ENCODE measurements at places on chromosomes 3 and 15. TPM values are rescaled to one million over a fixed set of nuclear protein-coding genes. Genes with fewer than 3 reads are reported as not detected.

DNA sequence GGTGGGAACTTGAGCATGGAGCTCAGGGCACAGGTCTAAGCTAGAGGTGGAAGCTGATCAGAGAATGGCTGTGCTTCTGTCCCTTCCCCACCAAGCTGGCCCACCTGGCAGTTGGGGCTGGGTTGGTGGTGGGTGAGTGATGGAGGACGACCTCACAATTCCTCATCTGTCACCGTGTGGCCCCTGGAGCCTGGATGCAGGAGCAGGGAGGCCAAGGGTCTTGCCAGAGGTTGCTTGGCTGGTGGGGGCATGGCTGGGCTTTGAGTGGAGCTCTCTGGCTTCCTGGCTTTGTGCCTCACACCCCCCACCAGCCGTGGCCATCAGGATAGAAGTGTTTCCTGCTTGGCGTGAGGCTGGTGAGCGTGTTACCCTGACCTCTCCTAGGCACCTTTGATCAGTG, 36.0 kb downstream of the FBLN2 start:
- H3K4me1 ChIP-seq = peaks cover 20% of the 10 kb centered on the region
- no peaks in the 10 kb centered on the region for H3K36me3 ChIP-seq
- H3K4me3 ChIP-seq = no peak overlapping the region
- H3K27ac ChIP-seq = peak overlapping the region; percentile 70

GRCh38 chr3:164479406-164479805, 598.9 kb downstream of the SI start:
- DNase-seq = no peak
- no peak overlapping the region for H3K4me3 ChIP-seq

The PLSCR2 gene
- total RNA-seq = 0.31 TPM

The EBLN2 gene
- 8.9 TPM for total RNA-seq

- no peaks in the 10 kb centered on the region for H3K4me1 ChIP-seq
- peaks cover 36% of the 10 kb centered on the region for H3K36me3 ChIP-seq
- H3K27ac ChIP-seq = peak overlapping the region; percentile 18
- no peaks in the 10 kb centered on the region for H3K27me3 ChIP-seq
- no peak overlapping the region for H3K4me3 ChIP-seq
Measured at GRCh38 chr15:25709437-25710159, 153.5 kb downstream of the ATP10A start.

DNA sequence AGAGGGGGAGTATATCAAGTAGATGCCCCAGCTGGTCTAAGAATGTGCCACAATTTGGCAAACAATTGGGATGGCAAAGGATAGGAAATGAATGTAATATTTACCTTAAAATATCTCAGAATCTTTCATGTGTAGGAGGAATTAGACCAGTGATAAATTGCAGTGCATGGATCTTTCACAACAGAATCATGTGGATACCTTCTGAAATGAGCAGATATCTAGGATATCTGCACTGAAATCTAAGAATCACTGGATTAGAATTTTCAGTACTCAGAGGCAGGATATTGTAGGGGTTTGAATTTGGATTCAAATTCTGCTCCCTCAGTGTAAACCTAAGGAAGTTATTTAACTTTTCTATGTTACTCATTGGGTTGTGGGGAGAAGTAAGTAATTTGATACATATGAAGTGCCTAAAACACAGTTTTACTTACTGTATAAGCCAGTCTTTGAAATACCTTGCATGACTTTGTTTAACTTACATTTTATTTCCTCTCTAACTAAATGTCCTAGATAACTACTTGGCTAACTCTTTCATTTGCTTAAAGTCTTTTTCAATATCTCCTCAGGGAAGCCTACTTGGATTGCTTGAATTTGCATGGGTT, 8.8 kb downstream of the IL1RAP start:
- peaks cover 2% of the 10 kb centered on the region for H3K4me1 ChIP-seq
- no peak overlapping the region for H3K27ac ChIP-seq
- no peak for DNase-seq

DNA sequence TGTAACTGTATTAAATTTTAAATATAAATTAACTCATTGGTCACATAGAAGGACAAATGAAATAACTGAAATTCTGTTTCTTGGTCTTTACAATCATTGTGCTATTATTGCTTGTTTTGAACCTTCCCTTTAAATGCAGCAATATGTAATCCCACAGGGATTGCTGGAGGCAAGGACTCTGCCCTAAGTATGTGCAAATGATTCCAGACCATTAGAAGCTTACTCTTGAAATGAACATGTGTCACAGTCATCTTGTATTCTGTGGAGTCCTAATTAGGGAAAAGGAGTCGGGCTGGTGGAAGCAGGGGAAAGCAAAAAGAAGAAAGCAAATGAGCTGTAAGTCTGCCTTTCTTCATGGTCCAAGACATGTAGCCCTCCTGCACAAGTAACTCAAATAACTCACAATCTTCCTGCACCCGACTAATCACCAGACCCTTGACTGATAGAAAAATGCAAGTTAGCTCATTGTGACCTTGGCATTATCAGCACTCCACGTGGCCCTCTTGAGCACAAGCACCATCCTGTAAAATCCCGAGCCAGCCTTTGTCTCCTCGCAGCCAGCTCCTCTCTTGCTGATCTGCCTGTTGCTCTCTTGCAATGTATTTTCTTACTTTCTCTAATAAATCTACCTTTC, 2.3 kb upstream of the TMPRSS7 start:
- no peaks in the 10 kb centered on the region for H3K27me3 ChIP-seq
- no peaks in the 10 kb centered on the region for H3K4me1 ChIP-seq
- no peak overlapping the region for H3K27ac ChIP-seq
- no peaks in the 10 kb centered on the region for H3K36me3 ChIP-seq
- no peak for DNase-seq

The GOLGA8M gene
- total RNA-seq = 10.3 TPM

The XCR1 gene
- not detected for total RNA-seq

DNA sequence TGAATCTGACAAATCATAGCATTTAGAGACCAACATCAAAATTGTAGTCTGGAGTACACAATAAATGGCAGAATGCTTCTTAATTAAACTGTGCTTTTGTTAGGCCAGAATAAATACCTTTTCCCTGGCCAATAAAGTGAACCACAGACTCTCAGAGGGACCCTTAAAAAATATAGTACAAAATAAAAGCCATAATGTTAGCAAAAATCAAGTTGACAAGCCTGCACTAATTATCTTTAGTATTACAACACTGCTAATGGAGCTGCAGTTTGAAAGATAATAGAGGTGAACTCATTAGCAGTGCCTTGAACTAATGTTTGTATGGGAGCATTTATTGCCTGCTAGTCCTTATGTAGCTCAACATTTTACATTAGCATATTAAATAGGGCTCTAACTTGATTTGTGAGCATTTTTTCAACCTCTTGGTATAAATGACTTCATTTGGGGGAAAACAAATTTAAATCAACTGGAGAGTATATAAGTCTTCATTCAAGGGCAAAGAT, 801.3 kb downstream of the EPHA3 start:
- H3K36me3 ChIP-seq = peaks cover 2% of the 10 kb centered on the region
- H3K4me1 ChIP-seq = no peaks in the 10 kb centered on the region
- H3K27ac ChIP-seq = no peak overlapping the region
- no peak for DNase-seq

The C3orf20 gene
- total RNA-seq = 0.44 TPM

DNA sequence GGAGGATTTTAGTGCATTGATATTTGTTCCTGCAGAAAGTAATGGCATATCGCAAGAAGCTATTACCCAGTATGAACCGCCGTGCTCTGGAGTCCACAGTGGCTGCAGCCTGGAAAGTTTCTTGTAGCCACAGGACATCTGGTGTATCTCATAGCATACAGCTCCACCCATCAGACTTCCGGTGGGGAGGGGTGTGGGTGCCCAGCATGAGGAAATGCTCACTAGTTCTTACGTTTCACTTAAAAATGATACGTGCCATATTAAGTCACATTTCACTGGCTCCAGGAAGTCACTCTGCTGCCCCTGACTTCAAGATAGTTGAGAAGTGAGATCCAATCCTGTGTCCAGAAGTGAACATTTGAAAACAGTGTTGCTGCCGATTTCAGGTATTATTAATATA, 990.4 kb downstream of the GBE1 start:
- H3K27me3 ChIP-seq = no peaks in the 10 kb centered on the region
- H3K4me3 ChIP-seq = no peak overlapping the region
- no peaks in the 10 kb centered on the region for H3K36me3 ChIP-seq
- DNase-seq = no peak
- H3K4me1 ChIP-seq = no peaks in the 10 kb centered on the region

The SI gene
- not detected for total RNA-seq

The SYNPR gene
- not detected for total RNA-seq

The LMAN1L gene
- total RNA-seq = 0.57 TPM

- DNase-seq = no peak
- H3K4me1 ChIP-seq = no peaks in the 10 kb centered on the region
- no peak overlapping the region for H3K4me3 ChIP-seq
- no peaks in the 10 kb centered on the region for H3K36me3 ChIP-seq
Measured at GRCh38 chr15:62748196-62748595, 294.4 kb upstream of the TPM1 start.

The AMT gene
- total RNA-seq = 9.9 TPM

The ANKRD34C gene
- not detected for total RNA-seq

The TNFAIP8L3 gene
- total RNA-seq = not detected

DNA sequence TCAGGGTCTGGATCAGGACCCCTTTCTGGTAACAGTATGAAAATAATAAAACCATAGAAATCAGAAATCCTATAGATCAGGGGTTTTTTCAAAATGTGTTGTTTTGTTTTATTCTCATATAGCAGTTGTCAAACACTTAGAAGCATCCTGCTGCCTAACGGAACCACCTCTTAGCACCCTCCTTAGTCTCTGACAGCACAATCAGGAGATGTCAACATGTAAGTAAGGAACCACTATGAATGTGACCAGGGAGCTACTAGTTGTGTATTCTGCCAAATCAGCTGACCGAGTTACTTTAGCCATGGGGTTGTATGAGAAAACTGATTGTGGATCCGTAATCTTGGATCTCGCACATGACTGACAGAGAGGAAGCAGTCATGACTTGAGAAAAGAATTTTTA, 22.2 kb downstream of the CCDC39 start:
- H3K4me1 ChIP-seq = no peaks in the 10 kb centered on the region
- H3K4me3 ChIP-seq = no peak overlapping the region
- no peaks in the 10 kb centered on the region for H3K36me3 ChIP-seq
- peaks cover 23% of the 10 kb centered on the region for H3K27me3 ChIP-seq
- no peak for DNase-seq
- no peak overlapping the region for H3K27ac ChIP-seq

GRCh38 chr3:139307072-139307491, 36.7 kb upstream of the MRPS22 start:
- no peak for DNase-seq
- H3K4me3 ChIP-seq = no peak overlapping the region
- H3K27me3 ChIP-seq = no peaks in the 10 kb centered on the region
- no peak overlapping the region for H3K27ac ChIP-seq
- H3K36me3 ChIP-seq = no peaks in the 10 kb centered on the region
- no peaks in the 10 kb centered on the region for H3K4me1 ChIP-seq

GRCh38 chr3:108293858-108294257, 2.5 kb upstream of the HHLA2 start:
- peak overlapping the region; percentile 6 for H3K27ac ChIP-seq
- H3K4me1 ChIP-seq = peaks cover 35% of the 10 kb centered on the region
- no peaks in the 10 kb centered on the region for H3K36me3 ChIP-seq
- DNase-seq = no peak

- peaks cover 42% of the 10 kb centered on the region for H3K4me1 ChIP-seq
- no peak for DNase-seq
- no peaks in the 10 kb centered on the region for H3K27me3 ChIP-seq
- no peak overlapping the region for H3K4me3 ChIP-seq
- H3K36me3 ChIP-seq = no peaks in the 10 kb centered on the region
Measured at GRCh38 chr15:60651734-60652141, 172.8 kb upstream of the ICE2 start.

DNA sequence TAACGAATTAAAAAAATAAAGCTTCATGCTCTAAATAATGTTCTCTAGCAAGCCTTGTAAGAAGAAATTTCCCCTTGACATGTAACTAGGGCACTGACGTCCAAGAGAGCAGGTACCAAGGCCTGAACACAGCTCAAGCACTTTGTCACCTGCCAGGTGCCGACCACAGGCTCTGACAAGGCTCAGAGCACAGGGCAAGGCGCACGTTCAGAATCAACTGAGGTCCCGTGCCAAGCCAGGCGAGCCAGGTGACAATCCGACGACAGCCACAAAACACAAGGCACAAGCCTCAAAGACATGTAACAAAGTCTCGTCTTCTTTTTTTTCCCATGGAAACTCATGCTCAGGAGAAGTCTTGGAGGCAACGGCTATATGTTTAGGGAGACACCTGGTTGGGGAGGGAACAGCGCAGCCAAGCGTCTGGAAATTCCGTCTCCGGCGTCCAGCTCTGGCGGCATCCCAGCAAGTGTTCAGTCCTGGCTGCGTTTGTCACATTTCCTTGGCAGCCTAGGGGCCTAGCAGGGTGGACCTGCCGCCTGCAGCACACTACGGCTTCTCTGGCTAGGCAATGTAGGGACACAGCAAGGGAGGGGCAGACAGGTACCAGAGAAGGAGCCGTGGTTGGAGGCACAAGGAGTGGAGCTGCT, 76.7 kb downstream of the ADAMTS17 start:
- H3K36me3 ChIP-seq = peaks cover 7% of the 10 kb centered on the region
- H3K4me1 ChIP-seq = no peaks in the 10 kb centered on the region
- no peaks in the 10 kb centered on the region for H3K27me3 ChIP-seq
- no peak overlapping the region for H3K4me3 ChIP-seq
- H3K27ac ChIP-seq = no peak overlapping the region

DNA sequence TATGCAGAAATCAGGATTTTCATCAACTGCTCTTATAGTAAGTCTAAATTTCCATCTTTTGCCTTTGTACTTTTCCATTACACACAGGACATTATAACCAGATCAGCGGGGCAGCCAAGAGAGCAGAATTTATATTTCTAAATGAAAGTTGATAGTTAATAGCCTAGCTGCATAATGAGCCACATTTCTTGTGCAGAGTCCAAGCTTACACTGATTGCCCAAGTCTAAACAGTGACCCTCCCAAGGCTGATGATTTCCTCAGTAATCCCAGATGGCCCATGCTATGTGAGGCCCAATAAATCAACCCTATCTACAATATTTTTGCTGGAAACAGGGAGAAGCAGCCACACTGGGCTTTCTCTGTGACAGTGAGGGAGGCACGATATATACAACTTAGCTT, 475.8 kb upstream of the KCNMB2 start:
- no peak overlapping the region for H3K4me3 ChIP-seq
- no peak overlapping the region for H3K27ac ChIP-seq
- no peaks in the 10 kb centered on the region for H3K4me1 ChIP-seq
- no peak for DNase-seq
- no peaks in the 10 kb centered on the region for H3K27me3 ChIP-seq

GRCh38 chr15:40059821-40060220, 20.8 kb upstream of the SRP14 start:
- H3K27ac ChIP-seq = no peak overlapping the region
- H3K27me3 ChIP-seq = no peaks in the 10 kb centered on the region

The CLRN1 gene
- not detected for total RNA-seq

DNA sequence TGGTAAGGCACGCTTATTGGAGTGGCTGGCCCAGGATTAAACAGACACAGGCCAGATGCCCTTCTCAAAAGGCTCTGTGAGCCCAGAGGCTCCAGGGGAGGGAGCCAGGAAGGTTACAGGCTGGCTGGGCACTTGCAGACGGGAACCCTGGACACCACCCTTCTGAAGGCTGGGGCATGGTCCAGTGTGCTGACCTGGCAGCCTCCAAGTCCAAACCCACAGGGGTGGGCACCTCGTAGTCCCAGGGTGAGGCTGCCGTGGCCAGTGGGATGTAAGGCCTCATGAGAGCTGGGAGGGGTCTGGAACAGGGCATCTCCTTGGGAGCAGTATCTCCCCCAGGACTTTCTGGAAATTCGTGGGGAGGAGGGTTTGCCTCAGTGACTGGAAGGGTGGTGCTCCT, 19.6 kb downstream of the EFCC1 start:
- no peak for DNase-seq
- H3K27ac ChIP-seq = no peak overlapping the region
- H3K36me3 ChIP-seq = no peaks in the 10 kb centered on the region
- peaks cover 50% of the 10 kb centered on the region for H3K4me1 ChIP-seq
- no peak overlapping the region for H3K4me3 ChIP-seq

The USF3 gene
- total RNA-seq = 25.2 TPM

The ZBED2 gene
- not detected for total RNA-seq

The CCDC39 gene
- total RNA-seq = 1.1 TPM

Measured in naive thymus-derived CD8-positive, alpha-beta T cell (primary cell).